Bronchus fibroblast of lung (primary cell): ENCODE measurements at places on chromosomes 11 and 22. TPM values are rescaled to one million over a fixed set of nuclear protein-coding genes. Genes with fewer than 3 reads are reported as not detected.

Gene ARHGAP42
- total RNA-seq: 3.3 and 3.4 TPM in 2 replicates

Gene PITPNB
- 15.0 and 16.1 TPM in 2 replicates for total RNA-seq

Gene OTOG
- not detected in 2 replicates for total RNA-seq

Gene MS4A6A
- total RNA-seq: not detected in 2 replicates

Gene FEN1
- 42.9 and 47.1 TPM in 2 replicates for total RNA-seq

Gene INS
- total RNA-seq: not detected in 2 replicates

Gene THY1
- total RNA-seq: 64.8 and 72.6 TPM in 2 replicates

Gene GVQW3
- total RNA-seq: 0.45 and 1.0 TPM in 2 replicates

Gene PPP1R14B
- 361 and 380 TPM in 2 replicates for total RNA-seq

Gene HEPACAM
- under 0.01 TPM in 1 of 2 replicates, not detected in the other for total RNA-seq
